ENCODE measurements at places on chromosomes 5 and 9.

DNA sequence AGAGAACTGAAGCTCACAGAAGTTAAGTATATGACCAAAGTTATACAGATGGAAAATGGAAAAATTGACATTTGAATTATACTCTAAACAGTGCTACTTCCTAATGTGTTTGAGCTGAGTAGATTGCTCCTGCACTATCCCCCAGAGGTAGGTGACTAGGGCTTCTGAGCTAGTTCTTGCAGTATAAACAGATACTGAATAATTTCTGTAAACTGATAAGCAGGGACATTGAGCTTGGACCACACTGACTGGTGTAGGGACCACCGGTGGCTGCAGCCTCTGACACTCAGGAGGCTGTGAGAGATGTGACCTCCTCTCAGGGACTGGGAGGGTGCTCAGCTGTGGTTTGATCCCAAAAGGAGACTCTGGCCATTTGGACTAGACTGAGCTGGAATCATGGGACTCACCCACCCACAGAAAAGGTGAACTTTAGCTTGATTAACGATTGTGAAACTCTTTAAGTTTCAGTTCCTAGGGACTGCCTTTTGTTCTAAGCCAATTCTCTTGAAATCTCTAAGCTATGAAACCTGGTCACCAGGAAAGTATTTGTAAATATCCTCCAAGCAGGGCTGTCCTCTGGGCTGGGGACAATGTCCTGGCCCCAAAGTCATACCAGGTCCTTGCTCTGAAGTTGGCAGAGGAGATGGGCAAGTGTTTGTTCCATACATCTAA is 291.5 kb downstream of the SEC61B start:
- no peak for DNase-seq

DNA sequence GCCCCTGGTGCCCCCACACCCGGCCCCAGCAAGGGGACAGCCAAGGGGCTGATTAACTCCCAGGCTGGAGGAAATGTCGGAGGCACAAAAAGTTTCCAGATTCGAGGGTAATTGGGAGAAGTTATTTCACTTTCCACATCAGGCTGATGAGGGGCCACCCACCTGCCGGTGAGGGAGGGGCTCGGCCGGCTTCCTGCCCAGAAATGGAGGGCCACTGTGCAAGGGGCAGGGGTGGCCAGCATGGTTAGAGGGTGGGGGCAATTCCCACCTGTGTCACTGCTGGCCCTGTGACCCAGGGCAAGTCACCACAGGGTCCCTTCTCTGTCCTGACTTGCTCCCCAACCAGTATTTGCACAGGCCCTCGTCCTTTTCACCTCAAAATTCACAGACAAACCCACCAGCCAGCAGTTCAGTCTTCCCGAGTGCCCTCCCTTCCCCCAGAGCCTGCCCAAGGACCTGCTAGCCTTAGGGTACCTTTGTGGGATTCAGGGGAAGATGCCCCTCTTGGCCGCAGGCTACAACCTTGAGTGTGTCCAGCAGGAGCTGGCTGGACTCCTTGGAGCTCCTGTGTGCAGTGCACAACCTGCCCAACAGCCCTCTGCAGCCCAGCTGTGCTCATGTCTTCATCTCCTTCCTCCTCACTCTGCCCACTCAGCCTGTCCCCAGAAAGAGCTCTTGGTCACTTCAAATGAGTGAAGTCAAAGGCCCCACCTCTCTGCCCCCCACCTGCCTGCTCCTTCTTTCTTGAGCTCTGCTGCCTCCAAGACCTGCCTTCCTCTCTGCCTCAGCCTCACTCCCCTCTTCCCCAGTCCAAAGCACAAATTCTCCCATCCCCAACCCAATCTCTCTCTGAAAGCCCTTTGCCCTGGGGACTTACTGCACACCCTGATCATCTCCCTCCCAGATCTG is 130.5 kb downstream of the BARX1 start:
- no peak for DNase-seq

DNA sequence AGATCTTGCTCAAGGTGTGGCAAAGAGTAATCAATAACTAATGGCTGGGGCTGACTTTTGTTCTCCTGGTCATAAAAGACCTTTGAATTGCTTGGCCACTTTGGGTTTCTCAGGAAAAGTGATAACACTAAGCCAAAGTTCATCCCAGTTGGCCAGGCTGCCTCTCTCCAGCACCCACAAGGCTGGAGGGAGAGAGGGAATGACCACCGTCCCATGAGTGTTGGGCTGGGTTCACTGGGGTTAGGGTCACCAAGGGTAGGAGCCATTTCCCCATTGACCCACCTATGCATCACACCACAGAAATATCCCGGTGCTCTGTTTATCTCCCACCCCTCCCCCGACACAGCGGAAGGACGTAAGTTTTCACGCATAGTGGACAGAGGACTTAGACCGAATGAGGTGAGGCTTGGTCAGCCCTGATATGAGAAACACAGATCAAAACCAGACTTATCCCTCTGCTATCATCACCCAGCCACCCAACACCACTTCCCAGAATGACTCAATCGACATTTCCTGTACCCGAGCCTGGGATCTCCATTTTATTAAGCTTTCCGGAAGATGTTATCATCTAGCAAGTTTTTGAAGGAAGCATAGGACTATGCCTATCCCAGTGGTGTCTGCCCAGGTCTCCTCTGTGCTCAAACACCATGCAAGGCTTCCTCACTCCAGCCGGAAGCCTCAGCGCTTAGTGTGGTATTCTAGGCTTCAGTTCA is 27.0 kb upstream of the PPARGC1B start:
- no peak for DNase-seq

- no peak for DNase-seq
Observed at GRCh38 chr5:137752905-137753690, 1.1 kb downstream of the HNRNPA0 start.

DNA sequence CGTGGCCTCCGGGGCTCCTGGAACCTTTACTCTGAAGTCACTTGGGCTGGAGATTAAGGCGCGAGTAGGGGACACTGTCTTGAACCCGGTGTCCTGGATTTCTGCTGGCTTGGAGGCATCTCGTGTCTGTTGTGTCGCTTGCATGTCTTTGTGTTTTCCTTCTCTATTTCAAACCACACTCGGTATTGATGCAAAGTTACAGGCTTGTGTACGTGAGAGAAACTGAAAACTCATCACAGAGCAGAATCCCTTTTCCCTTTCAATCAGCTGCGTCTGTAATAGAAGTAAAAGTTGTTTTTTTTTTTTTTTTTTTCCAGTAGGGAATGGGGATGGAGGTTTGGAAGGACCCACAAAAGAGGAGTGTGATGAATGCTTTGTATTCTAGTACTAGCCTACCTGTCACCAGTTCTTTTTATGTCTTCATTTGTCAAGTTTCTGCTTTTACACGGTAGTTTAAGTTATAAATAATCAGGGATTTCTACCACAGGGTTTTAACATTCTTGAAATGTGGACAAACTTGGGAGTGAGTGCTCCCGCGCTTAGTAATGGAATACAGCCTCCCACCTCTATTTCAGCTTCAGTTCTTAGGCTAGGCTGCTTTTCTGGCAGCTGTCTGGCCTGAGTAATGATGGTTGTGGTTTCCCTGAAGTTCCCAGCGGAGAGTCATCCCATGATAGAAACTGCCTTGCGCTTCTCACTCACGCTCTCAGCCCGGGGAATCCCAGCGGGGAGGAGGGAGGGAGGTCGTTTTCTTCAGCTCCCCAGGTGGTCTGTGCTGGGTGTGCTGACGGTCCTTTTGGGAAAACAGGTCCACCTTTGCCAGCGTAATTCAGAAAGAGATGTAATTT is 763 bp downstream of the TJP2 start:
- DNase-seq, result no peak

DNA sequence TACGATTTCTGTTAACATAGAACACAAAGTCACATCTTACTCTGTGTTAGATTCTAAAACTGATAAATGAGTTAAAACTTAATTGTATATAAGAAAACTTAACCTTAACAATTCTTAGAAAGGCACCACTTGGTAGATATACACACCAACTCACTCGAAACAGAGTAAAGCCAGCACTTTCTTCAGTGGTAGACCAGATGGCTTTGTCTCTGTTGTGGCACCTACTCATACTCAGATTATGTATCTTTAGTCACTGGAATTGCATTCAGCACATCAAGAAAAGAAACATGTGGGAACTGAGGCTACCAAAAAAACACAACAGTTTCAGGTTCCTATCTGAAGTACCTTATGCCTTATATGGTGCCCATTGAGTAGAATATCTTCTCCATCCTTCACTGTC is 192.5 kb downstream of the ZNF608 start:
- DNase-seq, result no peak
